CD4-positive, alpha-beta T cell treated with Interleukin-6 for 4 hours (primary cell): ENCODE measurements at places on chromosomes 4 and X.
A peak's percentile ranks its signal among the peaks of the same experiment; 100 is the strongest.

DNA sequence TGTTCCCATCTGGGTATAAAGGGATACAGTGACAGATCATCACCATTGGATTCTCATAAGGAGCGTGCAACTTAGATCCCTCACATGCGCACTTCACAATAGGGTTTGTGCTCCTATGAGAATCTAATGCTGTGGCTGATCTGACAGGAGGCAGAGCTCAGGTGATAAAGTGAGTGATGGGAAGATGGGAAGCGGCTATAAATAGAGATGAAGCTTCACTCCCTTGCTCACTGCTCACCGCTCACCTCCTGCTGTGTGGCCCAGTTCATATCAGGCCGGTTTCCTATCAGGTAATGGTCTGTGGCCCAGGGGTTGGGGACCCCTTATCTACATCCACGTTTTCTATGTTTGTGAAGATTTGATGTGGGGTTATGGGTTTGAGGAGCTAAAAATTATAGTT lies 43.7 kb downstream of the FAT4 start:
- no peak for DNase-seq

DNA sequence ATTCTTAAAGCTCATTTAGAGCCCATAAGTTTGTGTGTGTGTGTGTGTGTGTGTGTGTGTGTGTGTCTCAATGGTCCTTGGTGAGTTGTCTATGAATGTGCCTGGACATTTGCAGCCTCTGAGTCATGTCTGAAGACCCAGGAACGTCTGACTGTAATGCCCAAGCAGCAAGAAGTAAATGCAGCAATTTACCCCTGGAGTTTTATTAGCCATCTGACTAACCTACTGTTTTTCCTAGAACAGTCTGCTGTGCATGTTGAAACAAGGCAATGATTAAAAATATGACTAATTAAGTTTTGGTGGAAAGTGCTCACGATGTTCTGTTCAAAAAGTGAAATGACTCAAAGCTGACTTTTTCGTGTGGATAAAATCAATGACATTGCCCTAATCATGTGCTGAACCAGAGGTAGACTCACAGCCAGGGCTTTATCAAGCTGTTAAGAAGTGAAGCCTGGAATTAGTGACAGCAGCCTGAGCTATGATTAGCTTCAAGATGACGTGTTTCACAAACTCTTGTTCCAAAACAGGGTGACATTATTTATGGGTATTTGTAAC lies 201.6 kb downstream of the CPE start:
- DNase-seq: no peak

DNA sequence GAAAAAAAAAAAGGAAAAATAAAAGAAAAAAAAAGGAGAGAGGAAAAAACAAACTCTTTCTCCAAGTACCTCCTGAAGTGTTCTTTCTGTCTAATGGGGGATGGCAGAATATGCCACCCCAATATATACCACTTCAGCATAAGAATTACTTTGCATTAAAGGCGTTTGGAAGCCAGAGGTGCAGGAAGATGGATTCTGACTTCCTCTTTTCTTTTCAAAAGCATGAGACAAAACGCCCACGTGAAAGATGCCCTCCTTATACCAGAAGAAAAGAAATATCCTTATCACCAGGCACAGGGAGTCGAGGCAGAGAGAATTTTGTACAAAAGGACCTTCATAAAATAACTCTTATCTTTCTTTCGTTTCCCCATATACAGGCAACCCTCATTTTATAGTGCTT lies 40.9 kb downstream of the COX18 start:
- DNase-seq: no peak

DNA sequence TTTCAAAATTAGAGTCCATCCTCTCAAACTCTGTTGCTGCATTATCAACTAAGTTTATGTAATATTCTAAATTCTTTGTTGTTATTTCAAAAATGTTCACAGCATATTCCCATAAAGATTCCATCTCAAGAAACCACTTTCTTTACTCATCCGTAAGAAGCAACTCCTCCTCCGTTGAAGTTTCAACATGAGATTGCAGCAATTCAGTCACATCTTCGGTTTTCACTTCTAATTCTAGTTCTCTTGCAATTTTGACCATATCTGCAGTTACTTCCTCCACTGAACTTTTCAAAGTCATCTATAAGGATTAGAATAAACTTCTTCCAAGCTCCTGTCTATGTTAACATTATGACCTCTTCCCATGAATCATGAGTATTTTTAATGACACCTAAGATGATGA lies 216.6 kb upstream of the SLC7A11 start:
- DNase-seq: no peak

DNA sequence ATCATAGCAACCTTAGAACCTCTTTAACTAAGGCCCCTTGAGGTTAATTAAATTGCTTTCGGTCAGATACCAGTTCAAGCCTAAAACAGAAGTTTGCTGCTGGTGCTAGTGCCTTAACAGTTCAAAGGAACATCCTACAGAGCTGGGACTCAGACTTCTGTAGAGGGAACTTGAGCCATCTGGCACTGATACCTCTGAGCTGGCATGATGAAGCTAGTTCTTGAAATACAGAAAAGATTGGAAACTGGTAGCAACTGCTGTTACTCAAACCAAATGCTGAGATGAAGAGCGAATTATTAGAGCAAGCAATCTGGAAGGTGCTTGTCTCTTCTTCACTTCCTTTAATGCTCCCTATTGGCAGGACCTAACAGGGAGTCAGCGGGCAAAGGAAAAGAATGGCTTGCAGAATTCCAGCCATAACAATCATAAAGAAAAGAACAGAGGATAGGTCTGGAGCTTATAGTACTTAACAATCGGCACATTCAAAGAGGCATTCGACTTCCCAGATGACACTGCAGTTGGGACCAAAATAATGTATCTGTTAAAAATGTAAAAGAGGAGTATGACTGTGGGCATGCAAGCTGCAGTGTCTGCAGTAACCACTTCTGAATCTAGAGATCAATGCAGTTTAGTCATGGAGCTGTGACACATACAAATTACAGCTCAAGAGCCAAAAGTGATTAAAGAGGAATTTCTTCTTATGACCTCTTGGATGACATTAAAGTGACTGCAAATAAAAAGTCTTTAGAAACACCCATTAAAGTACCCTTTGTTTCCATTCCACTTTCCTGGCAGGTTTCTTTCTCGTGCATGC lies 298.9 kb downstream of the PDGFC start:
- DNase-seq: no peak

GRCh38 chr4:2126309-2127043 lies 67.3 kb downstream of the NAT8L start:
- DNase-seq: no peak

- DNase-seq: no peak
These were observed 2.2 kb upstream of the LHFPL1 start for GRCh38 chrX:112681976-112682375.

- DNase-seq: peak; percentile 13
These were observed 2.3 kb downstream of the HCFC1 start for GRCh38 chrX:153969125-153969903.

DNA sequence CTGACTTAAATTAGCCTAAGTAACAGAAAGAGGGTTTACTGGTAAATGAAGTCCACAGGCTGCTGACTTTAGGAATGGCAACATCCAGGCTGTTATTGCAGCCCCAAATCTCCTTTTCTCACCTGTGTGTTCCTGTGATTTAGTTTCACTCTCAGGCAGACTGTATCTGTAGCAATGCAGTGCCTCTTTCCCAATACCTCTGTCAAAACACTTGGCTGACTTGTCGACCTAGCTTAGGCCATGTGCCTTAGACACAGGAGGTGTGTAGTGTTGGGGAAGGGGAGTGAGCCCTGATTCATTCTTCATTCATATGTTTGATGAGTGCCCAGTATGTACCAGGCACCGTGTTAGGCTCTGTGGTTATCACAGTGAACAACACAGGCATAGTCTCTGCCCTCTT lies 46.9 kb downstream of the JADE3 start:
- no peak for DNase-seq

DNA sequence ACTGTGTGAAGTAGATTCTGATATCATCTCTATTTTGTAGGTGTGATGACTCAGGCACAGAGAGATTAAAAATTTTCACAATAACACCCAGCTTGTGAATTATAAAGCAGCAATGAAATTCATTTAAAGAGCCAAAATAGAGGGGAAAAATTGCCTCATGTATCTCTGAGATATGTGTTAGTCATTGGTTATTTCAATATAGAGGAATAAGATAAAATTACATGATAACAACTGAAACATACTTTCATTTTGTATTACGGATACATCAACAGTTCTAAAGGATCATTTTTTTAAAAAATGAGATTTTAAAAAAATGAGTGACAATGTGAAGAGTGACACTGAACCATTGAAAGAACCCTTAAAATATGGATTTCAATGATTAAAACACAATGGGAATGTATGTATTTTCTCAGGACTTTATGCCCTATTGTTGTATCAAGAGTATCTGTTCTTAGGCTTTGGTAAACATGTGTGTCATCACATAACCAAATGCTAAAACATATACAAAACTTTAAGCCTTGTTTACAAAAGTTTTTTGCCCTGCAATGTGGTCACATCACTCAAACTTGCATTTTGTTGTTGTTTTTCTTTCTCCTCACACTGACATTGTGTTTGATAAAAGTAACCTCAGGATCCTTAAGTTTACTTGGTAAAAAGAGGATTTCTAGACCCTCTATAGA lies 221.3 kb downstream of the ANTXR2 start:
- no peak for DNase-seq

DNA sequence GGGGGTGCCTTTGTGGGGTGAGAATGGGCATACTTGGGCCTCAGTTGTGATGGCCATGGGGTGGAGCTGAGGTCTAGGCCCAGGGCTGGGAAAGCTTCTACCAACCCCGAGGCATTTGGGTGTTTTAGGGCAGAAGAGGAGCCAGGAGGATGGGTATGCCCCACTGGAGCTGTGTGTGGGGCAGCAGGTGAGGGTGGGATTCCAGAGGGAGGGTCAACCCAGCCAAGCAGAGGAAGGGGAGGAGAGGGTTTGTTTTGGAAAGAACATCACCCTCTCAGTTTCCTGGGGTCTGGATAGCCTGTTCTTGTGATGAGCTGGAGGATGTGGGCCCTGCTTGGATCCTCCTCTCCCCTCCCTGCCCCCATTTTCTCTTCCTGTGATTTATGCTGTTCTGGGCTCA lies 620 bp downstream of the IL9R start:
- DNase-seq: no peak

DNA sequence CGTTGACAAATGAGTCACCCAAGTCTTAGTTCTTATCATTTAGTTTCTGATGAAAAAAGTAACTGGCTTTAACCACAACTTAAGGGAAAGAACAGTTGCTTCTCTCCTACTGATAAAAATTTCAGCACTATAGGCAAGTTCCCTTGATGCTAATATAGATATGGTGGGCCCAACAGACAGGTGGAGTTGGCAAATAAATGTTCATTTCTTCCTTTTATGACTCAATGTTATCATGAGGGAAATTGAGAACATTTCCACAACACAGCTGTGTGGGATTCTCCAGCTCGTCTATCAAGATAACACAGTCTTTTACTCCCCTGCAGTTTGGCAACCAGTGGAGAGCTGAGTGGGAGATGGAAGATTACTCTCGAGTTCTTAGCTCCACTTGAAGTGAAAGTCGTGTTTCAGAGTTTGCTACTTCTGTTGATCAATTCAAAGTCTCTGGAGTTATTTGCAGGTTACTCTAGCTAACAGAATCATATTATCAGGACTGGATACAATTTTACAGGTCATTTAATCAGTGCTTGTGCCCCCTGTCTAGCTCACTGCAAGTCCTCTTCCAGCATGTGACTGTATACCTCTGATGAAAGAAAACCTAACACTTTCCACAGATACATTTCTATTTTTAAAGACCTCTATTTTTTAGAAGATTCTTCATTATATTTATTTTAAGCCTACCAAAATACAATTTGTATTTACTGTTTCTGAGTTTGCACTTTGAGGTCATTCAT lies 270.6 kb upstream of the GK2 start:
- no peak for DNase-seq

- no peak for DNase-seq
These were observed 193.7 kb downstream of the RASL11B start for GRCh38 chr4:53055716-53056403.

GRCh38 chrX:80120335-80120734 lies 105.8 kb downstream of the TBX22 start:
- no peak for DNase-seq

GRCh38 chrX:65987811-65988210 lies 52.1 kb downstream of the VSIG4 start:
- no peak for DNase-seq

DNA sequence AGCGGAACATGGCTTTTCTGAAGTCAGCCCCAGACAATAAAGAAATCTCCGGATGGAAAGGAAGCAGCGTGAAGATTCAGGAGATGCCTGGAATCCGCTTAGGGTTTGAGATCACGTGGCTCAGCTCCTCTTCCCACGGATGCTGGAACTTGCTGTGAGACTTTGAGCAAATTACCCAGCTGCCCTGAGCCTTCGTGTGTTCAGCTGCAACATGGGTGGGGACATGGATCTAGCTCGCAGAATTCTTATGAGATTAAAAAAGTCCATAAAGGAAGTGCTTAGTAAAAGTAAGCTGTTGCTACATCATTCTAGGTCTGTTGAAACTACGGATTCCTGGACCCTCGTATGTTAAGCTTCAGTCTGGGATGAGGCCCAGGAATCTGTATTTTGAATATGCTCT lies 55.7 kb upstream of the STIM2 start:
- DNase-seq: no peak

DNA sequence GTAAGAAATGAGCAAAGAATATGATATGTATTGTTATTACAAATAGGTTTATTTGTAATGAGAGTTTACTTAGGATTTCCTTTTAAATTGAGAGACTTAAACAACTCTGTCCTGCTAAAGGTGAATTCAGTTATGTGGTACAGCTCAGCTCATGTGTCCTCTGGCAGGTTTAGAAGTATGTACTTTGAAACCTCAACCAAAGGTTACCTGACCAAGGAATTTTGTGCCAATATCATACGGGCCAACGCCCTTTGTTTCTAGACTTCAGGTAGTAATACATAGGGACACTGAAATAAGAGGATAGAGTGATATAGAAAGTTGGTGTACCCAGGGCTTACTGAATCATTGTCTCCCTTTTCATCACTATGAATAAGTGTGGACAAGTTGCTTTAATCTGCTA lies 25.7 kb downstream of the SLAIN2 start:
- no peak for DNase-seq

- no peak for DNase-seq
These were observed 276.4 kb upstream of the BOD1L1 start for GRCh38 chr4:13903901-13904300.

DNA sequence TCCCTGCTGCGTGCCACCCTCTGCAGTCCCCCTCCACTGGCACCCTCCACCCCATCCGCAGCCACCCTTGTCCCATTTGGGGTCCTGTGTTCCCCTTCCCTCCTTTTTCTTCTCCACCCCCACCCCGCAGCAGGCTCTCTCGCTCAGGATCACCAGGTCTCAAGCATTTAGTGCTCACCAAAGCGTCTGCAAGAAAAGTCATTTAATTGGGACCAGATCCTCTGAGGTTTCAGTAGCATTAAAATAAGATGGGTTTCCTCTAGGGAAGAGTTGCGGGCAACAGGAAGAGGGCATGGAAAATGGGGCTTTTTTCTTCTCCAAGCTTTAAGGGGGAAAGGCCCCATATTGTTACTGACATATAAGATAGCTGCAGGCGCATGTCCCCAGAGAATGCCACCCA lies 4.9 kb upstream of the HAUS7 start:
- no peak for DNase-seq
